ENCODE measurements at places on chromosomes 3 and 15. TPM values are rescaled to one million over a fixed set of nuclear protein-coding genes. Genes with fewer than 3 reads are reported as not detected.

The GABRR3 gene
- total RNA-seq, result not detected

The COL6A5 gene
- total RNA-seq, result not detected

The SLC27A2 gene
- total RNA-seq, result not detected

The TRIM59 gene
- 47.8 TPM for total RNA-seq

The PARL gene
- total RNA-seq, result 102 TPM

The ECE2 gene
- total RNA-seq, result not detected

The MUC4 gene
- total RNA-seq, result not detected

The IL1RAP gene
- total RNA-seq, result 14.6 TPM

The SEMA3G gene
- total RNA-seq, result not detected

The GPR156 gene
- 0.90 TPM for total RNA-seq

The CCDC80 gene
- 614 TPM for total RNA-seq

The SELENOK gene
- total RNA-seq, result 18.3 TPM

The CP gene
- not detected for total RNA-seq

The UNC13C gene
- total RNA-seq, result 0.81 TPM

The ESYT3 gene
- total RNA-seq, result 0.27 TPM

The NUSAP1 gene
- 21.3 TPM for total RNA-seq

The MAP1A gene
- 108 TPM for total RNA-seq

The MANF gene
- total RNA-seq, result 64.5 TPM

The CCDC191 gene
- 4.2 TPM for total RNA-seq

The CAMK2N2 gene
- 0.09 TPM for total RNA-seq

The TMEM45A gene
- 13.7 TPM for total RNA-seq

The IRAK2 gene
- total RNA-seq, result 9.1 TPM
